ENCODE measurements at places on chromosomes 11 and 22.
A peak's percentile ranks its signal among the peaks of the same experiment; 100 is the strongest.

- DNase-seq: no peak
These were observed 54.1 kb downstream of the SHANK2 start for GRCh38 chr11:71198141-71198822.

- DNase-seq: no peak
These were observed 19.7 kb downstream of the ZBED4 start for GRCh38 chr22:49873228-49873940.

- DNase-seq: peak; percentile 46
These were observed 12.3 kb downstream of the TANGO2 start for GRCh38 chr22:20033045-20033706.

GRCh38 chr11:131599285-131599684 is 228.9 kb downstream of the NTM start:
- no peak for DNase-seq

- DNase-seq: no peak
These were observed 35.0 kb downstream of the TIMP3 start for GRCh38 chr22:32836280-32837123.

- DNase-seq: no peak
These were observed 6.2 kb downstream of the USH1C start for GRCh38 chr11:17538054-17538453.

Measured in tongue (tissue), 3 donors.